Stimulated activated CD8-positive, alpha-beta memory T cell treated with anti-CD3 and anti-CD28 coated beads, Interleukin-7, amount 100 ng/mL, for 48 hours (primary cell): ENCODE measurements at places on chromosomes 12 and 14.

- no peak for DNase-seq
Measured at GRCh38 chr14:59439256-59439965, 25.8 kb downstream of the GPR135 start.

GRCh38 chr12:112116232-112117060, 7.9 kb upstream of the NAA25 start:
- no peak for DNase-seq

DNA sequence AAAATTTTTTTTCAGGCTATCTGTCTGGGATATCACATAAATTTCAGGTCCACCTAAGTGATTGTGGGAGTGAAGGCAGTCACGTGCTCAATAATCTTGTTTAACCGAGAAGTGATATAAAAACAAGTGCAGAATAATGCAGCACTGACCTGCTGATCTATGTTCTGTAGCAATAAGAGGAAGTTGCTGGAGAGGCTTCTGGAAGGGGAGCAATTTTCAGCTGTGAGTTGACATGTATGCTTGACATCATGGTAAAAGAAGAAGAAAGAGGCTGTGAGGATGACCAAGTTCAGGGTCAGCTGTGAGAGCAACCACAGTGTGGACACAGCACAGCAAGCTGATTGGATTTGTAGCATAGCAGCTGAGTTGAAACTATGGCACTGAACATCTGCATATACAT, 172.0 kb upstream of the PELI2 start:
- no peak for DNase-seq

GRCh38 chr12:106118-106591, 39.6 kb downstream of the IQSEC3 start:
- DNase-seq, result no peak

DNA sequence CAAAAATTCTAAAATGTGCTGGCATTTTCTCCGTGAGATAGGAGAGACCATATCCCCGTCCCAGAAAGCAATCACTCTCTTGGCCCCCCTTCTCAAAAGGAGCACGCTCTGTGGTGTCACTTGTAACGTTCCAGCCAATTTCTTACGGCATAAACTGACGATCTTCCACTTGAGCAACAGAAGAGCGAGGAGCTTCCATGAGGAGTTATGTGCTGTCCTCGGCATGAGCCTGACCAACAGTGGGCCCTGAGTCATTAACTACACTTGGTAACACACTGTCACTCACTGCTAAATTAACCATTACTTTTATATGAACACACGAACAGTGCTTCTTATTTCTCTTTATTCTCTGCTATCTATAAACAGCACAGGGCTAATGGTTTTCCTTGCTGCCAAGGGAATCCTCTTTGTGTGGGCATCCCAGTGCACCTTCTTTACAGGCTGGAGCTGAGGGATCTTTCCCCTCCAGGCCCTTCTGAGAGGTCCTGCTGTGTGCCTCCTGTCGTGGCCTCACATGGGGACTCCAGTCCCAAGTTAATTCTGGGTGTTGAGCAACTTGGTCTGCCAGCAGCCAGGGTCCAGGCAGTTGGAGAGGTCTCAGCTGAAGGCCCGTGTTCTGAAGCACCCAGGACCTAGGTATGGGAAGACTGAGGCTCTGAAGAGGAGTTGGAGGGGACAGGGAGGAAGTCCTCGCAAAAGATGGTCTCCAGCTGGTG, 9.4 kb downstream of the SLC6A13 start:
- no peak for DNase-seq

GRCh38 chr14:90062822-90063539, 1.2 kb downstream of the KCNK13 start:
- no peak for DNase-seq

DNA sequence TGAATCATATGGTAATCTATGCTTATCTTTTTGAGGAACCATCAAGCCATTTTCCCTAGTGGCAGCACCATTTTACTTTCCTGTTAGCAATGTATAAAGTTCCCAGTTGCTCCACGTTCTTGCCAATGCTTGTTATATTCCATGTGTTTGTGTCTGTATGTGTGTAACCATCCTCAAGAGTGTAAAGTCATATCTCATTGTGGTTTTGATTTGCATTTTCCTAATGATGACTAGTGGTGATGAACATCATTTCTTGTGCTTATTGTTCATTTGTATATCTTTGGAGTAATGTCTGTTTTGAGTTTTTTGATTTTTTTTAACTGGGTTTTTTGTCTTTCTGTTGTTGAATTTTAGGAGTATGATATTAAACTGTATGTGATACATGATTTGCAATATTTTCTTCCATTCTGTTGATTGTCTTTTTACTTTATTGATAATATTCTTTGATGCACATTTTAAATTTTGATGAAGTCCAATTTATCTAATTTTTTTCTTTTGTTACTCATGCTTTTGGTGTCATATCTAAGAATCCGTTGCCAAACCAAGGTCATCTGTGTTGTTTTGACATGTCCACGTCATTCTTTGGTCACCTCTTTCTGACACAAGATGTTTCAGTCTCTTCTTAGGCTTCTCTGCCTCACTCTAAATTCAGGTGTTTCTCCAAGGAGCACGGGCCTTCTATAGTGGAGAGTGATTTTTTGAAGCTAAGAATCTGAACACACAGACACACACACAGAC, 36.1 kb downstream of the PPHLN1 start:
- DNase-seq, result no peak

- DNase-seq, result no peak
Measured at GRCh38 chr12:64688219-64688618, 71.0 kb downstream of the GNS start.

GRCh38 chr12:52418576-52419110, 12.5 kb upstream of the KRT82 start:
- no peak for DNase-seq
